ENCODE measurements at places on chromosomes 3 and 15.

- no peak for DNase-seq
Observed at GRCh38 chr3:51921081-51921578, 18.0 kb upstream of the IQCF1 start.

DNA sequence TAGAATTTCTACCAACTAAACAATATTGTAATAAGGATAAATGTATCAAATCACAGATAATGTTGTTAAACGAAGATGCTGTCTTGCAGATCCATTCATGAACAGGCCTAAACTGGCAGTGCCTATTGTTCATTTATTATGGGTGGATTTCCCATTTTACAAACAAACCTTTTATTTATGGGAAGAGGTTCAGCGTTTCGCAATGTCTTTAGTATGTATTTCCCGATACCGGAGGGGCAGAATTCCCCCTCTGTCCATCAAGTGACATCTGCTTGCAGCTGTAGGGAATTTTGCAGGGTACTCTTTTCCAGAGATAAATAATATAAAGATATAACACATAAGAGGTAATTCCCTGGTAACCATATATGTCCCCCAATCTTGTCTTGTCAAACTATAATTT is 5.7 kb downstream of the CEP19 start:
- DNase-seq = no peak

DNA sequence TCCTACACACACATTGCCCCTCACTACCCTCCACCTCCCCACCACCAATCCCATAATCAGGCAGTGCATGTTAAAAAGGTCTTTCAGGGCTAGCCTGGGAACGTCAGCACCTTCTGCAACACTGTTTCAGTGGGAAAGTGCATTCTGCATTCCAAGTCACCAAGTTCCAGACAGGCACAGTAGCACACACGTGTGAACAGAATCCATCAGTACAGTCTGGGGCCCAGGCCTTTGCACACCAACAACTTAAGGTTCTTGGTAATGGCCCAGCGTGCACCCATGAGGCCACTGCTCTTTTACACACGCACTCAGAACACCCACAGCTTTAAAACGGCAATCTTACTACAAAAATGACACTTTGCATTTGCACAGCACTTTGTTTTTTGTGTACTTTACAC is 1.2 kb downstream of the ANXA2 start:
- DNase-seq = no peak

GRCh38 chr3:37973246-37974054 is 17.1 kb upstream of the VILL start:
- no peak for DNase-seq

- DNase-seq = peak; percentile 44
Observed at GRCh38 chr15:52683580-52683979, 4.4 kb upstream of the ATOSA start.

GRCh38 chr3:31481697-31482096 is 51.0 kb upstream of the STT3B start:
- DNase-seq = peak; percentile 4

GRCh38 chr15:89948796-89949195 is 36.0 kb upstream of the ARPIN start:
- no peak for DNase-seq

- peak; percentile 53 for DNase-seq
Observed at GRCh38 chr3:11774296-11774877, 72.3 kb downstream of the TAMM41 start.

DNA sequence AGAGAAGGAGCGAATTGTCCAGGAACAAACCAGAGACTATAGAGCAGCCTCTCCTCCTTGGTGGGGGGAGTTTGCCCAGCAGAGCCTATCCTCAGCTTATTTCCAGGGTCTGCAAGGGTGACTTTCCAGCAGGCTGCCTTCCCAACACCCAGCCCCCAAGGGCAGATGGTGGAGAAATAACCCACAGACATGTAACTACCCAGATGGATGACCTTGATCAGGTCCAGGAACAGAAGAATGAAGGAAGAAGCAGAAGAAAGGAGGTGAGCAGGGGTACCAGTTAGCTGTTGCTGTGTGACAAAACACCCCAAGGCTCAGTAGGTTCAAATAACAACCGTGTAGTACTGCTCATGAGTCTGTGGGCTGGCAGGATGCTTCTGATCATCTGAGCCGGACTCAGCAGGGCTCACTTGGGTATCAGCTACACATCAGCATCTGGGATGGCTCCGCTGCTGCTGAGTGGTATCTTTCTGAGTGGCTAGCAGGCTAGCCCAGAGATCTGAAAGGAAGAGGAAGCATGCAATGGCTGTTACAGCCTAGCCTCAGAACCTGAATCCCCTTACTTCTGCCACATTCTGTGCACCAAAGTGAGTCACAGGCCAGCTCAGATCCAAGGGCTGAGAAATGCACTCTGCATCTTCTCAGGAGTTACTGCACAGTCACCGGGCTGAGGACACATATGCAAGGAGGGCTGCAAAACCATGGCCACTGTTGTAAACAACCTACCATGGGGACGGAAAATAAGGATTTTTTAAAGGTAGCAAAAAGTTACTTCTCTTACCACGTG is 22.2 kb upstream of the TXNRD3 start:
- DNase-seq = no peak

- DNase-seq = no peak
Observed at GRCh38 chr3:186775999-186776398, 7.4 kb upstream of the EIF4A2 start.

DNA sequence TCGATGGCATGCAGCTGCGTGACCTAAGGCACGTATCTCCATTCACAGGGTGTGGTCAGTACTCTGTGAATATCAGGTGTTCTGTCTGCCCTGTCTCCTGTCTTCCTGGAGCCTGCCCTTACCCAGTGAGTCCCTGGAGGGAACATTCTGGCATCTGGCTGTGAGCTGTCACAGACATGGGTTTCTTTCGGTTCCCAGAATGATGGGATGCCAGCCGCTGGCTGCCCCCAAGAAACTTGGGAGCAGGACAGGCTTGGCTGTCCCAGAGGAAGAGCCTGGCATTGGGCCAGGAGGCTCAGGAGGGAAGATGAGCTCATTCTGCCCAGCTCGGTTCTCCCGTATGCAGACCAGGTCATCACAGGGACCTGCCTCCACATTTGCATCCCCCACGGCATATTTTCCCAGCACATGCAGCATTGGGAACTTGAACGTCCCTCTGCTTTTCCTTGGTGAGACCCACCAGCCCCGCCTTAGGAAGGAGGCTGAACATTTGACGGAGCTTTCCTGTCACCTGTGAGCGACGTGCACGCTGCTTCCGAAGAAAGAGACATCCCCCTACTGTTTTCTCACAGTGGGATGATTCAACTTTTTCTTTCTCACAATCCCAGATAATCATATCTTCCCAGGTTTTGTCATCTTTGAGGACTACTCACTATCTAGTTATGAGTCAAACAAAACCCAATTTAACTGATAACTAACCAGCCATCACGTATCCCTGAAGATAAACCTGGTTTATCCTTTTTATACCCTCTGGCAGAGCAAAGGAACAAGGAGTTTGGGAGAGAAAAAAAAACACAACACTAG is 22.0 kb upstream of the PGPEP1L start:
- no peak for DNase-seq

- DNase-seq = no peak
Observed at GRCh38 chr3:21390856-21391255, 360.2 kb downstream of the ZNF385D start.

- no peak for DNase-seq
Observed at GRCh38 chr3:71956069-71956340, 171.1 kb upstream of the PROK2 start.

GRCh38 chr3:112759681-112760080 is 87.0 kb downstream of the CD200R1L start:
- no peak for DNase-seq

DNA sequence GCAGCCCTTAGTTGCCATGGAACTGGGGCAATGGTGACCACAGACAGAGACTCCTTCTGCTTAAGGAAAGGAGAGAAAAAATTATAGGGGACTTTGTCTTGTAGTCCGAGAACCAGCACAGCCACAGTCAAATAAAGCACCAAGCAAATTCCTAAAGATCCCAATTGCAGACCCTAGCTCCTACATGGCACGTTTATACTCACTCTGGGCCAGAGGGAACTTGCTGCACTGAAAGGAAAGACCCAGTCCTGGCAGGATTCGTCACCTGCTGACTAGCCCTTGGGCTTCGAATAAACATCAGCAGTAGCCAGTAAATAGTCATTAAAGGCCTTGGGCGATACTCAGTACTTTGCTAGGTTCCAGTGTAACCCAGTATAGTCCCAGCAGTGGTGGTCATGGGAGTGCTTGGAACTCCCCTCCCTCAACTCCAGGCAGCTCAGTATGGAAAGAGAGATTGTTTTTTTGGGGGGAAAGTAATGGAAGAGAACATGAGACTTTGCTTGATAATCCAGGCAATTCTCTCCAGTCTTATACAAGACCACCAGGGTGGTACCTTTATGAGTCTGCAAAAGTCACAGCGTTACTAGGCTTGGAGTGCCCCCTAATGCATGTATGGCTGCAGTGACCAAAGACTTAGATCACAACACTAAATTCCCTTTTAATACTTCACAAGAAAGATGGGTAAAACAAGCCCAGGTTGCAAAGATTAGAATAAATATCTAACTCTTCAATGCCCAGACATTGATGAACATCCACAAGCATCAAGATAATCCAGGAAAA is 66.4 kb upstream of the AGTR1 start:
- no peak for DNase-seq

- no peak for DNase-seq
Observed at GRCh38 chr3:138493804-138494606, 59.6 kb downstream of the ESYT3 start.

DNA sequence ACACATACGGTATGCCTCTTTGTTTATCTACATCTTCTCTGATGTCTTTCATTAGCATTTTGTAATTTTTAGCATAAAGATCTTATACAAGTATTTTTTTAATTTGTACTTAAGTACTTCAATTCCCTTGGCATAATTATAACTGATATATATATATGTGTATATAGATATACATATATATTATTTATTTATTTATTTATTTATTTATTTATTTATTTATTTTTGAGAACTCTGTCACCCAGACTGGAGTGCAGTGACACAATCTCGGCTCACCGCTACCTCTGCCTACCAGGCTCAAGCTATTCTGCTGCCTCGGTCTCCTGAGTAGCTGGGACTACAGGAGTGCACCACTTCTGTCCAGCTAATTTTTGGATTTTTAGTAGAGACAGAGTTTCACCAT is 382.7 kb downstream of the EPHA3 start:
- DNase-seq = no peak

- no peak for DNase-seq
Observed at GRCh38 chr3:125013095-125013494, 42.7 kb downstream of the HEG1 start.

DNA sequence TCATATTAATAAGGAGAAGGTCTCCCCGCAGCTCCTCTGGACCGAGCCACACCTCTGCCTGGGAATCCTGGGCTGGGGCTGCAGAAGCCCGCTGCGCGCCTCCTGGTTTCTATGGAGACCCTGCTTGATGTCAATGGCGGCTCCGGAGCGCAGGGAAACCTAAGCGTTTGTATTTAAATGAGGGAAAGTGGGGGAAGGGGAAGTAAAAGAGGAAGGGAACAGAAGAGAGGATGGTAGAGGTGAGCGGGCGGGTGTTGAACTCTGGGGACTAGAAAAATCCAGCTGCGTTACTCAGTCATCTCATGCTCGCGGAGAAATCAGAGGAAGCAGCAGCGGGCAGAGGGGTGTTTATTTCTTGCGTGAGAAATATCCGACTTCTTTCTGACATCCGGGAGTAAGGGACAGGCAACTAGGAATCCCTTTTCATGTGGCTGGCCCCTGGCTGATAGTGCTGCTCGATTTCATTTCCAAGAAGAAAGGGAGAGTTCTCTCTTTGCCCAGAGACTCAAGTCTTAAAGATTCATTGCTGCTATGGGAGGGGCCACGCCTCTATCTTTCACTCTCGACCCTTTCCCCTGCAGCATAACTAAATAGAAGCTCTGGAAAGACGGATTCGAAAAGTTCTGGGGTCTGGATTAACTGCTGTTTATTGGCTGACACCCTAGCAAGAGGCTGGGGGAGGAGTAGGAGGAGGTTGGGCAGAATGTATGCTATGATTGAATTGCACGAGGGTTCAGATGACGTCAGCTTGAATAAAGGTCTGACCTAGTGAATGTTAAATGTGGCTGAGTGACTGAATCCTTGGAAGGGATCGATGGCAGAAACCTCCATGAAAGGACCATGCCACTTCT is 110.5 kb upstream of the GAP43 start:
- DNase-seq = no peak

DNA sequence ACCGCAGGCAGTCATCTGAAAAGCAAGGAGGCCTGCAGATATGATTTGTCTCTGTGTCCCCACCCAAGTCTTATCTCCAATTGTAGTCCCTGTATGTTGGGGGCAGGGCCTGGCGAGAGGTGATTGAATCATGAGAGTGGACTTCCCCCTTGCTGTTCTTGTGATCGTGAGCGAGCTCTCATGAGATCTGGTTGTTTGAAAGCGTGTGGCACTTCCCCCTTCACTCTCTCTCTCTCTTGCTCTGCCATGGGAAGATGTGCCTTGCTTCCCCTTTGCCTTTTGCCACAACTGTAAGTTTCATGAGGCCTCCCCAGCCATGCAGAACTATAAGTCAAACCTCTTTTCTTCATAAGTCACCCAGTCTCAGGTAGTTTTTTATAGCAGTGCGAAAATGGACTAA is 83.3 kb downstream of the TMCO5A start:
- DNase-seq = peak; percentile 17

- DNase-seq = no peak
Observed at GRCh38 chr15:32849769-32850668, 132.2 kb downstream of the GREM1 start.
